Stimulated activated CD4-positive, alpha-beta T cell treated with anti-CD3 and anti-CD28 coated beads, Interleukin-4, amount 100 ng/mL, for 1 hour (primary cell): ENCODE measurements at places on chromosomes 6 and 20.

- DNase-seq = no peak
These were observed 647 bp upstream of the POU5F1 start for GRCh38 chr6:31170987-31171671.

DNA sequence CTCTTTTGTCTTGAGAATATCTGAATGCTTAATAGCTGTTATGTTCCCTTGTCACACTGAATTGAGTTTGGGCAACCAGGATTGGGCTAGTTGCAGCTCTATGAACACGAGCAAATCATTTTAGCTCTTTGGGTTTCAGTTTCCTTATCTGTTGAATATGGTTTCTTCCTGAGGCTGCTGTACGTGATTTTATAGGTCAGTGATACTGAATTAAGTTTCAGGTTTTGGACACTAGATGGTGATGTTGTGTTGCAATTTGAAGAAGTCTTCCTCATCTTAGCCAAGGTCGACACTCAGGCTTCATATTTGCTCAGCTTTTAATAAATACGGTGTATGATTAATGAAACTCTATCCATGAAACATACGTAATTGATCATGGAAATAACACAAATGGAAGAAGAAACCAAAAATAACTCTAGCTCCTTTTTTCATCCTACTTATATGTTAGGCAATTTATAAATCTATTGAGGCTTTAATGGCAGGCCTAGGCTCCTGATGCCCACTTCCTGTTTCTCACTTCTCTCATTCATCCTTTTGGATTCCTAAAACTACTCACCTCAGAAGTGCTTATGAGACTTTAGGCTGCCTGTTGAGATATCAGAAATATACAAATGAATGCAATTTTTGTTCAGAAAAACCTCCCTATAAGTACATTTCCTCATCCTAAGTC is 354.1 kb upstream of the MAP3K7 start:
- DNase-seq = no peak

- no peak for DNase-seq
These were observed 668 bp upstream of the RPP40 start for GRCh38 chr6:5004373-5005037.

GRCh38 chr6:10580570-10580969 is 59.4 kb downstream of the GCNT2 start:
- no peak for DNase-seq

DNA sequence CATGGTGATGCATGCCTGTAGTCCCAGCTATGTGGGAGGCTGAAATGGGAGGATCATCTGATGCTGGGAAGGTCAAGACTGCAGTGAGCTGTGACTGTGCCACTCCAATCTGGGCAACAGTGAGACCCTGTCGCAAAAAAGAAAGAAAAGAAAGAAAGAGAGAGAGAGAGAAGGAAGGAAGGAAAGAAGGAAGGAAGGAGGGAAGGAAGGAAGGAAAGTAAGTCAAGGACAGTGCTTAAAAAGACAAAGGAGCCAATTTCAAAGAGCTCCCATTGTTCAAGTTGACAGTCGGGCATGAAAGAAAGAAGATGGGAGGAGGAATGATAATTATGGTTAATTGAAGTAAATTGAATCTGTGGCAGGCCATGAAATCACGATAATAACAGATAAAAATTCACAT is 16.2 kb downstream of the C6orf15 start:
- DNase-seq = no peak

DNA sequence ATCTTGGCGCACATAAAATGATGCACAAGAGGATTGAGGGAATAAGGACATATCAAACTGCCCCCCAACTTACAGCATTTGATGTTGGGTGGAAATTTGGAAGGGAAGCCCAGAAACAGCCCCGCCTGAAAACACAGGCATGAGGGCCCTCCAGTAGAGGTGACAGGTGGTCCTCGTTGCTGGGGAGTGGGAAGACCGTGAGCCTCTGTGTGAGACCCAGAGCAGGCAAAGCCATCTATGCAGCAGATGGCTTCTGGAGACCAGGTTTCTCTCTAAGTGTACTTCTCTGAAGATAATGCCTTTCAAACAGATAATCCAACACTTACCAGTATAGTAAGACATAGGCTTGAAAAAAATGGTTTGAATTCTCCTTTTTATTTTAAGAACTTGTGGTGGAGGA is 132.2 kb upstream of the INSM1 start:
- no peak for DNase-seq

GRCh38 chr6:119240257-119241110 is 109.1 kb downstream of the MAN1A1 start:
- no peak for DNase-seq

GRCh38 chr20:25000268-25000801 is 7.8 kb upstream of the APMAP start:
- no peak for DNase-seq

DNA sequence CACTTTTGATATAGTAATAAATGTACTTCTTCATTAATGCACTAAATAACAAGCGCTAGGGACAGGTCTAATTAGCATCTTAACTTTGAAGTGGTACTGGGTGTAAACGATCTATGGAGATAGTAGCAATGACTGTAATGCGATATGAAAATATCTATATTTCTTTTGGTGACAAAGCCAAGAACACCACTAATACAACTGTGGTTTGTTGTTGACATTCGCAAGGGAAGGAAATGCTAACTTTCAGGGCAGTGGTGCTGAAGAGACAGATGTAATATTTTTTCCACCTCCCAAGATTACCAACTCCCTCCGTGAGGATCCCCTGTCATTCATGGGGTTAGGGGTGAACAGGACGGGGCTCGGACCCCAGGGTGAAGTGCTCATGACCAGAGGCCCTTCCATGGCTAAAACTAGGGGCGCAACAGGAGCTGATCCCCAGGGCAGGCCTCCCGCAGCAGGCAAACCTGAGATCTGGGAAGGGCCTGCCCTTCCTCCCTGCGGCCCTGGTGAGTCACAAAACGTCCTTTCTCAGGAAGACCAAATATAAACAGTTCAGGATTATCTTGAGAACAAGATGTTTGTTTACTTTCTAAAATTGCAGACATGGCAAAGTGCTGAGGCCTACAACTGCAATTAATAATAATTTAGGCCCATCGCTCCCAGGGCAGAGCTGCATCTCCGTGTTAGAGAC is 65.0 kb upstream of the TOX2 start:
- no peak for DNase-seq

DNA sequence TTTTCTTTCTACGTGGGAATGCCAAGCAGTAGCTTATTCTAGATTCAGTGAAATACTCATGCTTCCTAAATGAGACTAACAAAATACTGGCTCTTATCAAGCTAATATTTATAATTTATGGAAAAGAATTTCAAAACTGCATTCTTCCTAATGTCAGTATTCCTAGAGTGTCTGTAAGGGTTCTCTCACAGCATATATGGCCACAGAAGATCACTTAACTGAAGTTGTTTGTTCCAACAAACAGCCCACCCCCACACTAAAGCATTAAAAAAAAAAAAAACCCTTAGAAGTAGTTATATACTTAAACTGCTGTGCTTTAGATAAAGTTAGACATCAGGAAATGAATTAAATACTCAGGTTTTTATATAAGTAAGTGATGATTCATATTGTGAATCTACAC is 247.7 kb upstream of the HSF2 start:
- no peak for DNase-seq

DNA sequence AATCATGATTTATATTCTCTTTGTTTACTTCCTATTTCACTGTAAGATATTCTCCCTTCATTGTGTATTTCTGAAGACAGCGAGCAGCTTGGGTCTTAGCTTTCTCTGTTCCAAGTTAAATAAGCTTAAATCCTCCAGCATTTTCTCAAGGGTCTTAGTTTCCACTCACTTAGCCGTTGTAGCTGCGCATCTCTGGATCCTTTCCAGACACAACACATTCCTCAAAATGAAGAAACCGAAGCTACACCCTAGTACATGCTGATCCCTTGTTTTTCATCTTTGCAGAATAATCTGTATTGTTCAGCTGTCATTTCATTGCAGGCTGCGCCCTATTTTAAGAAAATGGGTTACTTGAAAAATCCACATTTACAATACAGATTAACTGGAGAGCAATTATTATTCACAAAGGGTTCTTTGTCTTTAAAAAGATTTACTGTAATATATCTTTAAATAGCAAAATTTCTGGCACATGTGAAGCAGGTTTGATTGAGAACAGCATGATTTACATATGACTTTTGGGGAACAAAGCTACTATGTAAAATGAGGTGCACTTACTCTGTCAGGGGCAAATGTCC is 375.8 kb downstream of the QKI start:
- no peak for DNase-seq

GRCh38 chr20:48788486-48789072 is 39.2 kb downstream of the PREX1 start:
- no peak for DNase-seq

GRCh38 chr6:30071858-30072257 is 3.7 kb downstream of the RNF39 start:
- no peak for DNase-seq

- peak; percentile 81 for DNase-seq
These were observed 2.2 kb downstream of the BRD2 start for GRCh38 chr6:32970413-32971241.

DNA sequence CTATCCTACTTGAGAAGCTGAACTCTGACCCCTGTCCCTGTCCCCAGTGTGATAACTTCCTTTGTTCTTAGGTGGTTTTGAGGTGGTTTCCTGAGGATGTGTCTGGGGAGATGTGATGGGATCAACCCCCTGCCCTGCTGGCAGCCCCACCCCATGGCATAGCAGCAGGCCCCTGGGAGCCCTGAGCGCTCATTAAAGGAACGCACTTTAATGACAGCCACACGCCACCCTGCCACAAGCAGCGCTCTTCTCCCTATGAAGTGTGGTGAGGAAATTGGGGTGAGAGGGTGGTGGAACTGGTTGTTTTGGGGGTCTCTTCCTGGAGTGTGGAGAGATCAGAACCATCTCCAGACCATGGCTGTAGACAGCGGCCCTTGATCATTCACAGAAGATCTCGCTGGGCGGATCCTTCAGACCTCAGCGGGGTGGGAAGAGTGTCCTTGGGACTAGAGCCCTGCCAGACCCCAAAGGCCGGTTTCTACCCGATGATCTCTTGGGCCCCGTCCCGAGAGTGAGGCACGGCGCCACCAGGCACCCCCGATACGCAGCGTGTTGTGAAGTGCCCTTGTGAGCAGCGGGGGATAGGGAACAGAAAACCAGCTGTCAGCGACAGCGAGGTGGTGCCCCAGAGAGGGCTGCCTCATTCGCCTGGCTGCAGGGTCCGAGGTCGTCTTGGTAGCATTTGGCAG is 45.4 kb downstream of the SYNJ2 start:
- DNase-seq = no peak
